IMR-90 (cell line): ENCODE measurements at places on chromosomes 3 and 15. TPM values are rescaled to one million over a fixed set of nuclear protein-coding genes. Genes with fewer than 3 reads are reported as not detected.

OIP5 gene
- total RNA-seq = 4.1 and 7.5 TPM in 2 replicates

CCR1 gene
- total RNA-seq = not detected in 2 replicates

ADIPOQ gene
- total RNA-seq = not detected in 2 replicates

CFAP100 gene
- total RNA-seq = not detected in 2 replicates
